ENCODE measurements at places on chromosomes 6 and 20.

GRCh38 chr6:139051396-139052060, 23.0 kb downstream of the ABRACL start:
- no peak for DNase-seq

- no peak for DNase-seq
Observed at GRCh38 chr20:52889225-52889624, 82.9 kb upstream of the TSHZ2 start.

- no peak for DNase-seq
Observed at GRCh38 chr6:37618916-37619590, 78.6 kb downstream of the MDGA1 start.

GRCh38 chr6:139862311-139862710, 487.9 kb upstream of the CITED2 start:
- no peak for DNase-seq

DNA sequence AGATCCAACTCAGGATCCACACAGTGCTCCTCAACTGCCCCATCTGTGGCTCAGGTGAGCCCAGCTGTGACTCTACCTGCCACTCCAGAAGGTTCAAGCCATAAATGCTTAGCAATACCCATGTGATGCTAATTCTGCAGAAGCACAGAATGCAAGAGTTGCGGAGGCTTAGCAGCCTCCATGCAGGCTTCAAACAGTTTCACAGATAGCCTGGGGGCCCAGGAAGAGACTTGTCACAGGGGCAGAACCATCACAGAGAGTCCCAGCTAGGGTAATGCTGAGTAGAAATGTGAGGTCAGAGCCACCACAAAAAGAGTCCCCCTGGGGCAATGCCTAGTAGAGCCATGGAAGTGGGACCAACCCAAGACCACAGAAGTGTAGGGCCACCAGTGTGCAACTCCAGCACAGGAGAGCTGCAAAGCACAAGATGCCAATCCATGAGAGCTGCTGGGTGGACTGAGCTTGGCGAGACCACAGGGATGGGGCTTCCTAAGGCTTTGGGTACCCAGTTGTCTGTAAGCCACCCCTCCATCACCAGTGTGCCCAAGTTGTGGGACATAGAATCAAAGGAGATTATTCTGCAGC, 283.9 kb downstream of the UBE3D start:
- no peak for DNase-seq

- no peak for DNase-seq
Observed at GRCh38 chr6:112252571-112253497, 1.5 kb downstream of the LAMA4 start.

GRCh38 chr6:23073821-23074220, 504.5 kb downstream of the HDGFL1 start:
- no peak for DNase-seq
